ENCODE measurements at places on chromosomes 11 and 22. TPM values are rescaled to one million over a fixed set of nuclear protein-coding genes. Genes with fewer than 3 reads are reported as not detected.

GRCh38 chr11:13043912-13044628 lies 35.0 kb downstream of the RASSF10 start:
- H3K4me3 ChIP-seq: no peak overlapping the region
- peaks cover 8% of the 10 kb centered on the region for H3K4me1 ChIP-seq
- H3K36me3 ChIP-seq: no peaks in the 10 kb centered on the region
- H3K27me3 ChIP-seq: no peaks in the 10 kb centered on the region

The KLHL35 gene
- 0.22 TPM for total RNA-seq

The EFCAB6 gene
- total RNA-seq: 0.94 TPM

GRCh38 chr22:27596133-27596870 lies 205.3 kb downstream of the MN1 start:
- no peak overlapping the region for H3K4me3 ChIP-seq
- H3K27ac ChIP-seq: no peak overlapping the region
- no peaks in the 10 kb centered on the region for H3K4me1 ChIP-seq
- no peaks in the 10 kb centered on the region for H3K36me3 ChIP-seq

The FBLN1 gene
- total RNA-seq: 219 TPM

- 0 out of 2 replicates have a peak, but pooled peaks cover 3% of the 10 kb centered on the region for H3K4me1 ChIP-seq
- peak; percentile 91 for DNase-seq
- H3K27ac ChIP-seq: no peak overlapping the region
- H3K36me3 ChIP-seq: no peaks in the 10 kb centered on the region
Measured at GRCh38 chr11:69915501-69916250, 96.5 kb upstream of the FGF3 start.

GRCh38 chr22:22168190-22168940 lies 76.2 kb upstream of the VPREB1 start:
- no peaks in the 10 kb centered on the region for H3K36me3 ChIP-seq
- H3K27me3 ChIP-seq: peaks cover 98% of the 10 kb centered on the region
- H3K4me3 ChIP-seq: no peak overlapping the region

- no peak overlapping the region for H3K4me3 ChIP-seq
- no peaks in the 10 kb centered on the region for H3K4me1 ChIP-seq
- H3K27ac ChIP-seq: no peak overlapping the region
- H3K36me3 ChIP-seq: no peaks in the 10 kb centered on the region
Measured at GRCh38 chr22:22767876-22768602, 119.6 kb upstream of the IGLL5 start.

DNA sequence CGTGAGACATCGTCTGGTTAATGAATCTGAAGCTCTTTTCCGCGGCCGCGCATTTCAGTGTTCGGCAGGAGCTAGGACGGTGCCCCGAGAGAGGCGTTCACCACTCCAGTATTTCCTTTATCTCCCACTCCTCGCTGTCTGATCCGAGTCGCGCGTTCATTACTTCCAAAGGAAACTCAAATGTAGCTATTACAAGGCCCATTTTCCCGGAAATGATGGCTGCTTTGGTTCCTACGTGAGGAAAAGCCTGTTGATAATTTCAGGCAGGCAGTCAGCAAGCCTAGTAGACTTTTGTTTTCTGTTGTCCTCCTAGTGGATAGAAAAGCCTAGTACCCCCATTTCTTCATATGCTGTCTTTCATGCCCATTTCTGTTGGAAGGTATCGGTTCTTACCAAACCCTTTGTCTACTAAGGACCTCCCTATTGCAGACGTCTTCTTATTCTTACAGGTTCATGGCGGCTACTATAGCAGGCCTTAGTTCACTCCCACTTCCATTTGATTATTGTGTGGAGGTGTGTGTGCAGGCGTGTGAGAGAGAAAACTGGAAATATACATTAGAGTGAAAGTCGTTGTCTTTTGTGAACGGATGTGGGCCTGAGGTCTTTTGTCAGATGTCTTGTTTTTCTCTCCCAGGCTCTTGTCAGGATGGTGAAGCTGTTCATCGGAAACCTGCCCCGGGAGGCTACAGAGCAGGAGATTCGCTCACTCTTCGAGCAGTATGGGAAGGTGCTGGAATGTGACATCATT lies 737 bp downstream of the RBM4 start:
- peak overlapping the region; percentile 99 for H3K4me3 ChIP-seq
- H3K27me3 ChIP-seq: no peaks in the 10 kb centered on the region

DNA sequence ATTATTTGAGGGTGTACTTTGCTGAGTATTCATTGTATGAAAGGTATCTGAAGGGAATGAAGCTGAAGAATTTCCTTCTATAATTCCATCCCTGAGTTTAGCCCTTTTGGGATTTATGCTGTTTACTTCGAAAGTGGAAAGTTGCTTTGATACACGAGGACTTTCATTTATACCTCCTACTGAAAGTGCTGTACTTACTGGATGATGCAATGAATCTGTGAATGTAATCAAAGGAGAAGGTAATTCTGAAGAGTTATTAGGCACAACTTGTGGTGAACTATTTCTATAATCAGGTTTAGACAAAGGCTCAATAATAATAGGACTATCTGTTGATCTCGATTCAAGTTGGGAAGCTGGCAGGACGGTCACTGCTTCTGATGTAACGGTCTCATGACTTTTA lies 19.8 kb downstream of the ZNF280B start:
- peaks cover 5% of the 10 kb centered on the region for H3K4me1 ChIP-seq
- no peak overlapping the region for H3K27ac ChIP-seq
- H3K27me3 ChIP-seq: peaks cover 37% of the 10 kb centered on the region
- no peak for DNase-seq

- peaks cover 10% of the 10 kb centered on the region for H3K4me1 ChIP-seq
- H3K36me3 ChIP-seq: peaks cover 32% of the 10 kb centered on the region
- no peak overlapping the region for H3K27ac ChIP-seq
Measured at GRCh38 chr11:13429288-13429687, 33.7 kb downstream of the BTBD10 start.

DNA sequence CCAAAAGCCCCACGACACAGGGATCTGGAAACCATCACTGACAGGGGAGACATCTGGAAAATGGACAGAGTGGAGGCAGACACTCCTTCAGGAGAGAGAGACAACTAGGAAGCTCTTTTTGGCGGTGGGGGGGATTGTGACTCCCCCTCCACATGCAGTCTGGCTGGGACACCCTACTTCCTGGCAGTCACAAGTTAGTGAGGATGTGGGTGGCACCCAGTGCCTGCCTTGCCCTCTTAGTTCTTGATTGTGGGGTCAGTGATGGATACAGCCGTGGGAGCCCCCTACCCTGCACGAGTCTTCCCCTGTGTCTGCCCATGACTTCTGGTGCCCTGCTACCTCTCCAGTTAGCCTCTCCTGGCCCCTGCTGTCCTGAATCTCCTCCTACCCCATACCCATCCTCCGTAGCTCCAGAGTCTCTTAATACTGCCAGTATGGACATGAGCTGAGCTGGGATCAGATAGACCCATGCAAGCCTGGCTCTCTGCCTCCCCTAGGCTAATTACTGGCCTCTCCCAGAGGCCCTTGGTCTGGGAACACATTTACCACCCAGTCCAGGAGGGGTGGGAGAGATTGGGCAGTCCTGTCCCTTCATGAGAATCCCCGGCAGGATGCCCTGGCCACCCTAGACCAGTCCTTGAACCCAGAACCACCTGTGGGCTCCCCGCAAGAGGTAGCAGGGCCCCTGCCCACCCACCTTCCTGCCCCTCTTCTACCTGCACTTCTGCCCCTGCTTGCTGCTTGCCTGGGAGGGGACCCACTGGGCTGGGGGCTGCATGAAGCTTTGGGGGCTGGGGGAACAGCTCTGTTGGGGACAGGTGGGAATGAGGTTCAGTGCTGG lies 22.8 kb downstream of the RHBDD3 start:
- H3K36me3 ChIP-seq: peaks cover 24% of the 10 kb centered on the region
- DNase-seq: no peak
- no peaks in the 10 kb centered on the region for H3K4me1 ChIP-seq
- no peak overlapping the region for H3K4me3 ChIP-seq

The TSPAN18 gene
- total RNA-seq: 44.7 TPM

DNA sequence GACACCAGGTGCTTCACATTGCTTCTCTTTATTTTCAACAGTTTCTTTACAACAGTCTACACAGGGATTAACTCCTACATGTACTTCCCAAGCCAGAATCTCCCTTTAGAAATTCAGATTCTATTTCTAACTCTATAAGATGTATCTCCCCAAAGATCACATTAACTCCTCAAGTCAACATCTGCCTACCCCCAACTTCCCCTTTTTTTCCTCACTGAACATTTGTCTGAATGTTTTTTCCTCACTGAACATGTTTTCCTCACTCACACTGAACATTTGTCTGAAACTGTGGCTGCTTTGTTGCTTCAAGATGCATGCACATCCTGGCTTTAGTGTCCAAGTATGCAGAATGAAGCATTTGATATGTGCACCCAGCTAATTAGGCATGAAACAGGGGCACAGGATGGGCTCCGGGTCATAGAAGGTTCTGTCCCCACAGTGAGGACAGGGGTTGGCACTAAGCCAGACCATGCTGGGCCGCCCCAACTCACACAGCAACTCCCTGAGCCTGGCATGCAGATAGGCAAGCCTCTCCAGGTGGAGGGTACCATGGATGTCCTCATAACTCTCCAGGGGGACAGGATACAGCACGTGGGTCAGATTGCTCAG lies 11.3 kb downstream of the PRAME start:
- H3K27me3 ChIP-seq: peaks cover 97% of the 10 kb centered on the region
- no peak for DNase-seq
- no peaks in the 10 kb centered on the region for H3K36me3 ChIP-seq
- no peak overlapping the region for H3K27ac ChIP-seq
- H3K4me3 ChIP-seq: no peak overlapping the region

DNA sequence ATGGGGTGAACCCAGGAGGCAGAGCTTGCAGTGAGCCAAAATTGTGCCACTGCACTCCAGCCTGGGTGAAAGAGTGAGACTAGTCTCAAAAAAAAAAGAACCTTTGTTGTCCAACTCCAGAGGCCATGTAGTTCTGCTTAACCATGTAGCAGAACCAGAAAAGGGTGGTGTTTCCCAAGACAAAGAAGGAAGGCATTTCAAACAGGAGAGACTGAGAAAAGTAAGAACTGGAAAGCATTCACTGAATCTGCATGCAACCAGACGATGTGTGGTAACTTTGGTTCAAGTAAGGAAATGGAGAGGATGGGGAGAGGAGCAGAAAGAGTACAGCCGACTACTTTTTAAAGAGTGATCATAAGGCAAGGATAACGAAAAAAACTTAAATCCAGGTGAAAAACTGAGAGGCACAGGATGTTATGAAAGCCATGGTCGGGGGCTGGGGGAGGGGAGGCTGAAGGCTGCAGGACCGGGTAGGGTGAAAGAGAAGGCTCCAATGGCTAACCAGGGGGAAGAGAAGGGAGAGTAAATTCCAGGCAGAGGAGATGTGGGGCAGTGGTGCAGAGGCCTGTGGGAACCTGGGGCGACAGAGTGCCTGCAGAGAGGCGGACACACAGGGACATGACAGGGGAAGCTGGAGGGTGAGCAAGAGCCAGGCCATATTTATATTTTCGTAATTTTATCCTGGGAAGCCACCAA lies 48.8 kb downstream of the MAPK1 start:
- DNase-seq: no peak
- no peaks in the 10 kb centered on the region for H3K27me3 ChIP-seq

The CCDC81 gene
- 1.0 TPM for total RNA-seq

- no peak for DNase-seq
- no peak overlapping the region for H3K4me3 ChIP-seq
- H3K4me1 ChIP-seq: peaks cover 5% of the 10 kb centered on the region
- H3K36me3 ChIP-seq: peaks cover 3% of the 10 kb centered on the region
- H3K27ac ChIP-seq: no peak overlapping the region
Measured at GRCh38 chr11:31895926-31896325, 84.8 kb upstream of the PAX6 start.

DNA sequence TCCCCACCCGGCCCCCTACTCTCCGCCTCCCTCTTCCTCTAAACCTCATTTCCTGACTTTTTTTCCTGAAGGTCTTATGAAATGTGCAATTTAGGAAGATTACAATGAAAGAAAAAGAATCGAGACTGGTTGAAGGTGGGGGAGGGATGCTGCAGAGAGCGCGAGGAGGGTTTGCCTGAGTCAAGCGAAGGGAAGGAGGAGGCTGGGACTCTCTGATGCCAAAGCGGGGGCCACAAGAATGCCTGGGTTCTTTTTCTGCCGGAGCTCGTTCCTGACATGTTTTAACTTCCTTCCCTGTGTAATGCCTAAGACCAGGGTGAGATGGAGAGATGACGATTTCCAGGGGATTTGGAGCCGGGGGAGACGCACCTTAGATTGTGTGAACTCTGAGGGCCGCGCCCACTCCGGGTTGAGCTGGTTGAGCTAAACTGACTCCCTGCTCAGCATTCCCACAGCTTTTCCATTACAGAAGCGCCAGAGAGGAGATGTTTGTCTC lies 270.5 kb upstream of the SORL1-AS1 start:
- no peak overlapping the region for H3K27ac ChIP-seq
- peaks cover 15% of the 10 kb centered on the region for H3K4me1 ChIP-seq
- H3K36me3 ChIP-seq: no peaks in the 10 kb centered on the region
- H3K27me3 ChIP-seq: peaks cover 34% of the 10 kb centered on the region
- peak; percentile 36 for DNase-seq

The SLC5A1 gene
- not detected for total RNA-seq

The NXPE4 gene
- total RNA-seq: not detected

The SLC22A6 gene
- not detected for total RNA-seq

- H3K36me3 ChIP-seq: no peaks in the 10 kb centered on the region
- H3K4me1 ChIP-seq: peaks cover 8% of the 10 kb centered on the region
- H3K27me3 ChIP-seq: no peaks in the 10 kb centered on the region
- H3K27ac ChIP-seq: no peak overlapping the region
Measured at GRCh38 chr11:62957147-62957546, 27.6 kb downstream of the SLC22A6 start.

The RIBC2 gene
- 2.4 TPM for total RNA-seq

GRCh38 chr11:69006816-69007215 lies 6.2 kb downstream of the MRGPRF start:
- H3K27me3 ChIP-seq: peaks cover 4% of the 10 kb centered on the region
- no peak for DNase-seq
- H3K36me3 ChIP-seq: no peaks in the 10 kb centered on the region
- H3K4me1 ChIP-seq: peaks cover 20% of the 10 kb centered on the region

The FAM180B gene
- not detected for total RNA-seq

DNA sequence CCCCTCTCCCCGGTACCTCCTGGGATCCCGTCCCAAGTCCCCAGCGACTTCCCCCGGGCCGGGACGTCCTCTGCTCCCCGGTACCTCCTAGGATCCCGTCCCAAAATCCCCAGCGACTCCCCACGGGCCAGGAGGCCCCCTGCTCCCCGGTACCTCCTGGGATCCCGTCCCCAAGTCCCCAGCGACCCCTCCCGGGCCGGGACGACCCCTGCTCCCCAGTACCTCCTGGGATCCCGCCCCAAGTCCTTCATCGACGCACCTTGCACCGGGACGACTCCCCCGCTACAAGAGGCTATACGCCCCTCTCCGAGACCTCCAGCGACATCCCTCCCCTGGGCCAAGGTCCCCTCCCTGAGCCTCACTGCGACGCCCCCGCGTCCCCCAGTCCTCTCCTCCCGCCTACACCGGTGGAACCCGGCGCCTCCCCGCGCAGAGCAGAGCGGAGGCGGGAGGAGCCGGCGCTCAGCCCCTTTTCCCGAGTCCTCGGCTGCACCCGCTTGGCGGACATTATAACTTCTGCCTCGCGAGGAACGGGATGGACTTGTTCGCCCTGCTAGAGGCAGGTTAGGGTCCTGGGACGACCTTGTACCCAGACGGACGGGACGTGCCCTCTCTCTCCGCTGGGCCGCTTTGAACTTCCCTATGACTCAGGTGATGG lies 912 bp downstream of the KREMEN1 start:
- H3K36me3 ChIP-seq: no peaks in the 10 kb centered on the region
- peak overlapping the region; percentile 74 for H3K4me3 ChIP-seq
- H3K4me1 ChIP-seq: peaks cover 21% of the 10 kb centered on the region
- peaks cover 65% of the 10 kb centered on the region for H3K27me3 ChIP-seq

GRCh38 chr11:57776031-57776521 lies 14.5 kb downstream of the CTNND1 start:
- peaks cover 88% of the 10 kb centered on the region for H3K4me1 ChIP-seq
- H3K4me3 ChIP-seq: peak overlapping the region; percentile 29
- peak; percentile 26 for DNase-seq
- no peaks in the 10 kb centered on the region for H3K27me3 ChIP-seq
- no peaks in the 10 kb centered on the region for H3K36me3 ChIP-seq
- peak overlapping the region; percentile 99 for H3K27ac ChIP-seq

Measured in WTC11 (cell line).